ENCODE measurements at places on chromosomes 3 and 15.

- no peak for DNase-seq
These were observed 160.5 kb upstream of the ADAMTS9 start for GRCh38 chr3:64848127-64848800.

- DNase-seq = no peak
These were observed 290.2 kb upstream of the CNTN3 start for GRCh38 chr3:74904646-74905045.

GRCh38 chr3:79815478-79815877 is 47.7 kb upstream of the ROBO1 start:
- no peak for DNase-seq

DNA sequence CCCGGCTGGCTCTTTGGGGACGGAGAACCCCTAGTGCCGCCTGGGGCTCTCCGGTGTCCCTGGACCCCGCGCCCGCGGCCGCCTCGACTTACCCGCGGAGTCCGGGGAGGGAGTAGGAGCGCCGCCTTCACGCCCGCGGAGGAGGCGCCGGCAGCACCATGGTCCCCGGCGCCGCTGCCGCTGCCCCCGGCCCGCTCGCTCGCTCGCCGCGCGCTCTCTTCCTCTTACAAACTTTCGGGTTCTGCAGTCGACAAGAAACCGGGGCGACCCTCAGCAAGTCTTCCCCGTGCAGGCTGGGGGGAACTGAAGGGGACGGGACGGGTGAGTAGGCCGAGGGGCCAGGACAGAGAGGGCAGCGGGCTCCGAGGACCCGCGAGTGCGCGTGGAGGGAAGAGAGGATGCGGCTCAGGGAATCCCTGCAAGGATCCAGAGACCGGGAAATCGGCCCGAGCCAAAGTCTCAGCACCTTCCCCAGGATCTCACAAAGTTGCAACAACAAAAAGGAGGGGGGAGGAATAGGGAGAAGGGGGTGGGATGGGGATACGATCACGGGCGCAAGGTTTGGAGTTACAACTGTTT is 2.0 kb downstream of the FOXP1 start:
- no peak for DNase-seq

GRCh38 chr3:102353805-102354204 is 81.0 kb upstream of the ZPLD1 start:
- DNase-seq = no peak

DNA sequence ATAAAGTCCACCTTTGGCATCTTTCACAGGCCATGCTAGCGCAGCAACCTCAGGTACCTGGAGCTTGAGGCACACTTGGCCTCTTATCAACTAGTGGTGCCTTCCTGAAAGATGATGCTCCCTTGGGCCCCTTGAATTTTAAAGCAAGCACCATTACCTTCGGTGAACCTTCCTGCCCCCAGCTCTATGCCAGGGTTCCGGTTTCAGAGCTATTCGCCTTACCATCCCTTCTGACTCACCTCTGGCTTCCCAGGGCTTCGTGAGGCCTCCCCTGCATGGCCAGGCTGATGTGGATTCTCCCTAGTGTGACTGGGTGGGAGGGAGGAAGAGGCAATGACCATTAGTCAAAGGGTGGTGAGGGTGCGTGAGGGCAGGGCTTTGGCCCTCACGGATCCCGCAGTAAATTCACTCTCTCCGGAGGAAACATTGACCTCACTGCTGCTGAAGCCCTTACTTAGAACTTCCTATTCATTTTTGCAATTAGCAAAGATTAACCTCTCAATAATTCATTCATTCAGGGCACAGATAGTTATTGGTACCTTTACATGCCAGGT is 16.3 kb downstream of the BHLHE40 start:
- peak; percentile 72 for DNase-seq

DNA sequence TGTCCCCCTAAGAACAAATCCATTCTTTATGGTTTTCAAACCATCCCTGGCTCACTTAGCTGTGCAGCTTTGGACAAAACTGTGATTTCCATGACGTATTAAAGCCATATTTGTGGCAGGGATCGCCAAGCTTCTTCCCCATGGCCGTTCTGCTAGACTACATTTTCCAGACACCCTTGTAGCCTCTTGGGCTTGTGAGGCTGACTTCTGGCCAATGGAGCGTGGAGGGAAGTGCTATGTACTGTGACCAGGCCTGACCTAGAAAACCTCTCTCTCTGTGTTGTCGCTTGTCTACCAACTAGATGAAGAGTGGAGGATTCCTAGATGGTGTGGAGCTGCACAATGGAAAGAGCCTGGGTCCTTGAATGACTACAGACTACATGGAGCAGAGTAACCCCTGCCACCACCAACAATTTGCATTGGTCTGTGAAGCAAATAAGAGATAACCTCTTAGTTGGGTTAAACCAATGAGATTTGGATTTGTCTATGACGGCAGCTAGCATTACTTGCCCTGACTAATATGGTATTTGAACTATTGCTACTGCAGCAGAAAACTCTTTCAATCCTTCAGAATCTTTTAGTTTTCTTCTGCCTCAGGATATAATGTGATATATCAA is 22.1 kb upstream of the MGLL start:
- DNase-seq = no peak

DNA sequence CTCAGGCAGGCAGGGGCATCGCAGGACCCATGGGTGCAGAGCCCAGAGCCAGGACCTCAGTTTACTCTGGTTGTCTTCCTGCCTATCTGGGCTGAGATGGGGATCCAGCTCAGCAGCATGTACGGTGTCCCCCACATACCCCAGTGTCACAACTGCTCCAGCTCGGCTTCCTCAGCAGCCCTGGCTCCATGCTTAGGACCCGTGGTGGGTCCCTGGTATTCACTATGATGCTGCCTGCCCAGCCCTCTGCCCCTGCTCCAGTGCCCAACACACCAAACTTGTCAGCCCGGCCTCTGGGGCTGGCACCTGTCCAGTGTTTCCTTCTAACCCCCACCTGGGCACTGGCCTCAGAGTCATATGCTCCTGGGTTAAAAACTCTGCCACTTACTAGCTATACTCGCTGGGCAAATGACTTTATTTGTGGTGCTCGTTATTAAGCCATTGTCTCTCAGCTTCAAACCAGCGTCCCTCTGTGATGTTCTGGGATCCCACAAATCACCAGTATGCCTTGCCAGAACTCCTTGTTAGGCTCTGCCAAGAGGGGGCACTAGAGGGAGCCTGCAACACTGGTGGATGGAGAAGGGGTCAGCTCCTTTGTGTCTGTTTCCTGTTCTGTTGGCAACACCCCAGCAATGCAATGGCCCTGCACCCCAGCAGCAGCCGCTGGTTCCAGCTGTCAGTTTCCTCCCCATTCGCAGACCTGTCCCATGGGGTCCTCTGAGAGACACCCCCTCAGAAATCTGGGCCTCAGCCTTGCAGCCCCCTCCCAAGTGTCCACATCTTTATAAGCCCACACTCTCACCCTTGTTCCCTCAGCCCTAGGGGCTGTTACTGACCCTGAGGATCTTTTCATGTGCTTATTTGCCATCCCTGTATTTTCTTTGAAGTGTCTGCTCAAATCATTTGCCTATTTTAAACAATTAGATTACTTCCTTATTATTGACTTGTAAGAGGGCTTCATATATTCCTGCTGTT is 24.1 kb upstream of the MRPS22 start:
- no peak for DNase-seq

- DNase-seq = no peak
These were observed 38.5 kb downstream of the STARD5 start for GRCh38 chr15:81285461-81285860.

- no peak for DNase-seq
These were observed 41.9 kb upstream of the SPESP1 start for GRCh38 chr15:68888419-68888818.

- DNase-seq = peak; percentile 46
These were observed 10.3 kb upstream of the RFTN1 start for GRCh38 chr3:16523778-16524177.
